ENCODE measurements at places on chromosomes 12 and 14.

- no peak for DNase-seq
These were observed 456.9 kb upstream of the MGAT4C start for GRCh38 chr12:86713121-86713520.

DNA sequence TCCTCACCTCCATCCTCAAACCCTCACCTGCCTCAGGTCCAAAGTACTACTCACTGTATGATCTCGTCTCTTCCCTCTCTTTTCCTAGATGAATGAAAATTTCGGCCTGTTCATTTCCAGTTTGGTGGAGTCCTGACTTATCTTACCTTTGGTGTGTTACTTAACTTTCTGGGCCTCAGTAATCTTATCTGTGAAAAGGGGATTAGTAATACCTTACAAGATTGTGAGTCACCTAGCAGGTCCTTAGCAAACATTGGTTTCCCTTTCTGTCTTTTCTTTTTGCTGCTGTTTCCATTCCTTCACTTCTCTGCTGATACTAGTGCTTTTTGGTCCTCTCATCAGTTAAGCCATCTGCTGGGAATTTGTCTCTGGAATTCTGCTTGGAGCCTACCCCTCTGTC, 52.8 kb downstream of the AKAP6 start:
- no peak for DNase-seq

DNA sequence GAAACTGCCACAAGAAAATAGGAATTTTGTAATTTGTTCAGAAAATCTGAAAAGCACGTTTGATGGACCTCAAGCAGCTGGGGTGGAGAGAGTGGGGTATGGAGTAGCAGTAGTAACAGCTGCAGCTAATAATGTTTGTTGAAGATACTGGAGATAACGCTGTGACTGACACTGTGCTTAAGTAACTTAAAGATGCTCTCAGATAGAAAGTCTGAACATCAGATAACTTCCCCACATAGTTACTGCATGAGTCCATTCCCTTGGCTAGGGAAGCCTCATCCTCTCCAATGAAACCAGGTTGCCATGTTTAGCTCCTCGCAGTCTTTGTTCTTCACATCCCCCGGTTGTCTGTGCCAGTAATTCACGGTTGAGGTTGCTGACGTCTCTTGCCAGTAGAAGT, 24.9 kb downstream of the RMST start:
- DNase-seq, result no peak

GRCh38 chr12:124725597-124726237, 137.9 kb downstream of the SCARB1 start:
- no peak for DNase-seq

- DNase-seq, result no peak
These were observed 4.5 kb downstream of the KRT83 start for GRCh38 chr12:52316701-52317100.

DNA sequence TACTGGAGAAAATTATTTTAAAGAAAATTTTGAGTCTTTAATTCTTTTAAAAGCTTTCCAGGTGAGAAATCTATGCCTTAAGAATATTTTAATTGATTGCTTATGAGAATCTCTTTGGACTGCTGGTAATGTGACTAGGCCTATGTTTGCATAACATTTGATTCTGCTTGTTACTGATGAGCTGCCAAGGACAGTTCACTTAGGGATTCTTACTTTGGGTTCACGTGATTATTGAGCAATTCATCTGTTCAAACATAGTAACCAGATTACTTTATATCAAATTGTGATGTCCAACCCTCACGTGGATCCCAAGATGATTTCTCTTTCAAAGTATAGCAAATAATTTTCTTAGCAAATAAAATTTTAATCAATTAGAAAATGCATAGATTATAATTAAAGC, 27.4 kb upstream of the ABCD2 start:
- DNase-seq, result no peak

DNA sequence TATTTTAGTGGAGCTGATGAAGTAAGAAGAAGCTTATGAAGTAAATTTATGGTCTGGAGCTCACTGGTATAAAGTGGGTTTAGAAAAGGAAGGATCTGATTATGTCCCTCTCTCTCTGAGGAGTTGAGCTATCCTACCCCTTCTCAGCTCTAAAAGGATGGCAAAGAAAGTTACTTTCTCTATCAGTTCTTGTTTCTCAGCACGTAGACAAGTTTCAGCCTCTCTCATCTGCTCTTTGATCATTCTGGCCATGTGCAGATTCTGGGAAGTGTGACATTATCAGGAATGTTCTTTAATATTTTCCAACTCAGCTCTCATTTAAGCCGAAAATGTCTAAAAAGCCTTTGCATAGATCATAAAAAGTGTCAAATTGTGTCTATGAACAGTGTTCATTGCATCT, 5.8 kb upstream of the EGLN3 start:
- no peak for DNase-seq

DNA sequence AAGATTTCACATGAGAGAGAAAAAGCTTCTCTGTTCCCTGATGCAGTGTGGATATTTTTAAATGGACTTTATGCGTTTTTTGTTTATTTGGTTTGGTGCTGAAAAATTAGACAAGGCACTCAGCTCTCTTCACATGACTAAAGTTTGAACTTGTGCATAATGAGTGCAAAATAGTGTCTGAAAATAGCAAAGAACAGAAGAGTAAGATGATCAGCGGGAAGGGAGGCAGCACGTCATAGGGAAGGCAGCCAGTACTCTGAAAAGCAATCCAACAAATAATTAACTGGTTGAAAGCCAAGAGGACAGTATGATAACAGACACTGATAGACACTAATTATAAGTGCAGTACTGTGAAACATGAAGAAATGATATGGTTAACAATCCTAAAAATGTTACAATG, 46.6 kb upstream of the CDKN3 start:
- no peak for DNase-seq

DNA sequence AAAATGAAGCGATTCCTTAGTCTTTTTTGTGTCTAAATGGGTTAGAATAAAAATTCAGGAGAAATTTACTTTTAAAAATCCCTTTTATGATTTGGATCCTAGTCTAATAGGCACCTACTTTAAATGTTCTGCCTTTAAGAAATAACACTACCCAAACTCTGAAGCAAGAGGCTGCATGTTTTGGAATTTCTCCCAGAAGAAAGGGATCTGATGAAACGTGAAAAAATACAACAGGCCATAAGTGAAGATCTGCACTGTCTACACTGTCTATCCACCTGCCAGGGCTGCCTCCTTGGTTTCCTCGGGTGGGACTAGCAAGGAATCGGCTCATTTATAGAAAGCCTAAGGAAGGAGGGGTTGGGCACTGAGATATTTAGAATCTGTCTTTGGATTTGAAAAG, 22.1 kb downstream of the ACVR1B start:
- no peak for DNase-seq

- no peak for DNase-seq
These were observed 314.9 kb upstream of the TMTC1 start for GRCh38 chr12:30098677-30099076.

DNA sequence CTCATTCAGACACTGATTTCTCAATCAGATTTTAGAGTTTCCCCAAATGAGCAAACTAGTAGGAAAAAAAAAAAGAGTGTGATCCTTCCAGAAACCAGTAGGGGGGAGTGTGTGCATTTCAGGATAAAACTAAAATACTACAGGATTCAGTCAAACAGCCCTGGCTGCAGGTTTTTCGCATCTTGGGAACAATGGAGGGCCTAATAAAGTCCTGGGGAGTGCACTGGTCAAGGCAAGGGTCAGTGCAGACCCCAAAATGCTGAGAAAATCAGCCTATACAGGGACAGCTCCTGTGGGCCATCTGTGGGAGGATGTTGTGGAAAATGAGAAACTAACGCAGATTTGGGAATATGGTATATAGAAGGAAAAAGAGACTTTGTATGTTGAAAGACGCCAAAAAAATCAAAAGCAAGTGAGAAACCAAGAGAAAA, 22.2 kb upstream of the ABCD4 start:
- DNase-seq, result no peak

- no peak for DNase-seq
These were observed 76.1 kb downstream of the SLC24A4 start for GRCh38 chr14:92398888-92399636.

All from stimulated activated CD4-positive, alpha-beta T cell treated with anti-CD3 and anti-CD28 coated beads, Interleukin-4, amount 100 ng/mL, for 4 hours (primary cell).